ENCODE measurements at places on chromosomes 12 and 14. TPM values are rescaled to one million over a fixed set of nuclear protein-coding genes. Genes with fewer than 3 reads are reported as not detected.

Gene PMEL
- 0.33 TPM for total RNA-seq

Gene MYRFL
- not detected for total RNA-seq

Gene ATP23
- total RNA-seq: 6.9 TPM

Gene KLHDC1
- 4.8 TPM for total RNA-seq

Gene KRT2
- total RNA-seq: not detected

Gene NINJ2
- total RNA-seq: 0.29 TPM

Gene IRAK3
- total RNA-seq: 10.8 TPM

Gene COCH
- 0.33 TPM for total RNA-seq

Gene WASHC4
- total RNA-seq: 93.0 TPM

Gene ALX1
- not detected for total RNA-seq

Gene PLEKHA5
- total RNA-seq: 45.8 TPM

Gene TMEM63C
- total RNA-seq: not detected

Gene SMCO3
- 0.15 TPM for total RNA-seq

Gene DPPA3
- not detected for total RNA-seq

Gene SOX5
- total RNA-seq: 7.9 TPM

Gene DAO
- total RNA-seq: not detected

Gene MTA1
- 31.4 TPM for total RNA-seq

Gene PUS7L
- 27.3 TPM for total RNA-seq

Gene KCNC2
- total RNA-seq: not detected

Gene KIF5A
- 0.66 TPM for total RNA-seq

Gene KERA
- total RNA-seq: not detected

Gene SLC7A7
- 7.1 TPM for total RNA-seq

Gene PRPF40B
- 12.6 TPM for total RNA-seq

Gene KITLG
- total RNA-seq: 71.6 TPM

Gene PLEK2
- total RNA-seq: 3.0 TPM

Gene RFLNA
- not detected for total RNA-seq

Gene CELA1
- not detected for total RNA-seq

Gene RHOF
- 9.3 TPM for total RNA-seq

Gene CLEC9A
- total RNA-seq: not detected

Gene PAN2
- 30.3 TPM for total RNA-seq

Gene ACOT6
- total RNA-seq: not detected

Gene SOAT2
- not detected for total RNA-seq

Gene CMA1
- total RNA-seq: not detected

Gene SPX
- total RNA-seq: not detected

Gene HNF1A
- total RNA-seq: not detected

Gene ITGA7
- 68.8 TPM for total RNA-seq

Gene JDP2
- total RNA-seq: 48.6 TPM

Gene LALBA
- total RNA-seq: not detected

Gene SERPINA10
- total RNA-seq: 0.17 TPM

Gene SMIM41
- 4.5 TPM for total RNA-seq

Gene KLRC1
- total RNA-seq: 0.15 TPM

Gene NELL2
- total RNA-seq: not detected

Gene GALC
- total RNA-seq: 19.1 TPM

Gene OTX2
- not detected for total RNA-seq

Gene KRT72
- total RNA-seq: not detected

Gene GPR84
- total RNA-seq: not detected

Gene RIPK3
- total RNA-seq: 2.9 TPM

Gene TRIM9
- 0.50 TPM for total RNA-seq

Gene TCP11L2
- total RNA-seq: 47.3 TPM

Gene KLRG1
- total RNA-seq: 1.0 TPM

Gene CMTM5
- total RNA-seq: 0.44 TPM

Gene KCNJ8
- total RNA-seq: 10.6 TPM

Gene RFX4
- total RNA-seq: not detected

Gene TAS2R50
- total RNA-seq: 6.8 TPM
